ENCODE measurements at places on chromosomes 12 and 14.
A peak's percentile ranks its signal among the peaks of the same experiment; 100 is the strongest.

DNA sequence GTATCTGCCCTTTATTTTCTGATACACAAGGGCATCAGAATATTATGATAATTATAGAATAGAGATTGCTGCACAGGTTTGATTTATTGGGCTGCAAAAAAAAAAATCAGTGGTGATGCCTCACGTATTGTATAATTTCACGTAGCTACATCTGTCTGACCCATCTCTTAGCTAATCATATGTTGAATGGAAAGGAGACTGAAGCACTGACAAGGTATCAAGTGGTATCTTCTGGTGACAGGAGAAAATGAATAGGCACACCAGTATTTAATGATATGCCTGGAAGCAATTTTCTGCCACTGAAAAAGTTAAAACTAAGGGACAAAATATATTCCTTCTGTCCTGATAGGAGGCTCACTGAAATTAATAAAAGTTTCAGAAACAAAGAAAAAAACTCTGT lies 837.2 kb upstream of the FBXO33 start:
- DNase-seq, result no peak

GRCh38 chr12:51065530-51065929 lies 17.4 kb downstream of the LETMD1 start:
- DNase-seq, result no peak

GRCh38 chr12:103519632-103520031 lies 23.9 kb upstream of the C12orf42 start:
- DNase-seq, result no peak

- no peak for DNase-seq
These were observed 772 bp downstream of the CHURC1 start for GRCh38 chr14:64915029-64915424.

- no peak for DNase-seq
These were observed 19.0 kb upstream of the KRAS start for GRCh38 chr12:25269701-25270100.

DNA sequence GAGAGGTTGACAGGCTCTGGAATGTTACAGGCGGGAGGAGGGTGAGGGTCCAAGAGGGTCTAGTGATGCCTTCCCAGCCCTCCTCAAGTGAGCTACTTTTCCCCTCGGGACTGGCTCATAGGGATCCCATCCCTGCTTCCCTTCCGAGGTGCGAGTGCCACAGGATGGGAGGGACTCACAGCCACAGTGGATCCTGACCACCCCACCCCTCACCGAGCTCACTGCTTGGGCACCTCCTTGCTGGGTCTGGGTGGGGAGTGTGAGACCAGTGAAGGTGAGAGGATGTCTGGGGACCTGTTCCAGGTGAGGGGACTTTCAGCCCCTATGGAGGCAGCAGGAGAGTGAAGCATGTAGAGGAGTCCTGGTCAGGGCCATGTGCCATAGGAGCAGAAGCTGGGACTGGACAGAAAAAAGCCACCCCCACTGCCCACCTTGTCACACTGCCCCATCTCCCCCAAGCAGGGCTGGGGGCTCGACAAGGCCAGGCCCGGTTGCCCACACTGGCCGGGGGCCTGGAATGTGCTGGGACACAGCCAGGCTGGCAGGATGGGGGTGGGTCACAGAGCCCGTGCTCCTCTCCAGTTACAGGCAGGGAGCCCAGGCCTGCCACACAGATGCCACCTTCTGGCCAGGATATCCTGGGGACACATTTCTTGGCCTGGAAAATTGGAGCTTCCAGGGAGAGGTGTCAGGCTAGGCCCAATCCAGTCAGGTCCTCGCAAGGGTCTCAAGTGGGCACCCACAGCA lies 1.7 kb upstream of the TNS2 start:
- peak; percentile 69 for DNase-seq

DNA sequence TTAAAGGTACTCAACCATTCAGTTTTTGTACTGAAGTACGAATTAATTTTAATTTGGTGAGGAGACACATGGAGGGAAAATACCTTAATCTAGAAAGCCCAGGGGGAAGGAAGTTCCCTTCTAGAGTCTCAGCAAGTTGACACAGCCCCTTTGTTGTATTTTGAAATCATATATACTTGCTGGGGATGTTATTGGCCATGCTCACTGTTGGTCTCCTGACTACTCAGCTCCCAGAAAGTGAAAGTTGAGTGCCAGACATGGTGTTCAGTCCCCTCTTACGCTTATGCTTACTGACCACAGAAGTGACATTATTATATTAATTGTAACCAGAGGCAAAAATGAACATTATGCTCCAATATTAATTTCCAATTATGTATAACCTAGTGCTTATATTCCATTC lies 28.1 kb downstream of the ARF6 start:
- DNase-seq, result no peak

DNA sequence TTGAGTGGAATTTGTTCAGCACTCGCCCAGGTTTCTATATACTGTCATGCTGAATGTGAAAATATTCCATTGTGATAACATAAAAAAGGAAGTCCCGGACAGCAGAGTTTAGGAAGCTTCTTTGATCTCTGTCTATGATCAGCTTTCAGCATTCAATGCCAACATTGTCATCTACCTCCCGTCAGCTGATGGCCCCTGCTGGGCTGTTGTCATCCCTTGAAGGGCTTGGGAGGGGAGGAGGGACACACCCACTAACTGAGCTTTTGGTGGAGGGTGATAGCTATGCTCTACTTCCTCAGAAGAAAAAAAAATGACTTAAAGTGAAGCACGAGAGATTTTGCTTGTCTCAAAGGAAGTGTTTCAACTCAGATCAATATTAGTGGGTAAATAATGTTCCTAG lies 4.7 kb upstream of the KRT77 start:
- no peak for DNase-seq

DNA sequence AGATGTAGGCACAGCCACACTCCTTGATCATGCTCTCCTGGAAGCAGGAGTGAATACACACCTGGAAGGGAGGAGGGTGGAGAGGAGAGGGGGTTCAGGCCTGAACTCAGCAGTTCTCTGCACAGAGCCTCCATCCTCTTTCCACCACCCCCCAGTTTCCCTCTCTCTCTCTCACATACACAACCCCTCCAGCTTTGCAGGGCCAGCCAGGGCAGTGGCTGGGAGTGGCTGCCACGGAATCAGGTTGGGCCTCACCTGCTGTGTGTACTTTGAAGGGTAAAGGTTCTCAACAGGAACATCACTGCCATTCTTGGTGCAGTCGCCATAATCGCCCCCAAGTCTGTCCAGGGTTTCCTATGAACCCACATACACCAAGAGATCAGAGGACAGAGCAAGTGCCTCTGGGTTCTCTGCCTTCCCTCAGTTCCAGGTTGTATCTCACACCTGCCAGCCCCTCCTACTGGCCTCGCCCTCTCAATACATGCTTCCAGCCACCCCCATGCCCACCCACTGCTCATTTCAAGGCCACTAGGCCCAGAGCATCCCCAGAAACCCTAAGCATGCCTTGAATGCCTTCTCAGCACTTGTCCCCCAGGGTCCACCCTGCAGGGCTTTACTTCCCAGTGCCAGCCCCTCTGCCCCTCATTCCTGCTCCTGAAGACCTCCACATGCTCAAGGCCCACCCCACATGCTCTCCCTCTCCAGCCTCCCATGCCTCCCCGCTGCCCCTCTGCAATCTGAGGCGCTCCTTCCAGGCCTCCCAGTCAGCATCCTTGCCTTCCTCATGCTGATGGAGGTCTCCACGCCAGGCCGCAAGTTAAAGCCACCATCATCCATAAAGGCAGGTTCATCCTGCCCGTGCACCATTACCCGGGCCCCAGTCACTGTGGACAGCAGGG lies 12.9 kb upstream of the TNFRSF1A start:
- no peak for DNase-seq

GRCh38 chr12:6959058-6959804 lies 8.1 kb downstream of the PTPN6 start:
- no peak for DNase-seq

Measured in C1 segment of cervical spinal cord (tissue), 14 donors.